Left ventricle myocardium inferior (tissue), 1 donor: ENCODE measurements at places on chromosomes 6 and 20. TPM values are rescaled to one million over a fixed set of nuclear protein-coding genes. Genes with fewer than 3 reads are reported as not detected.
A peak's percentile ranks its signal among the peaks of the same experiment; 100 is the strongest.

GRCh38 chr20:17158701-17159100 is 68.1 kb upstream of the PCSK2 start:
- no peak for DNase-seq

DNA sequence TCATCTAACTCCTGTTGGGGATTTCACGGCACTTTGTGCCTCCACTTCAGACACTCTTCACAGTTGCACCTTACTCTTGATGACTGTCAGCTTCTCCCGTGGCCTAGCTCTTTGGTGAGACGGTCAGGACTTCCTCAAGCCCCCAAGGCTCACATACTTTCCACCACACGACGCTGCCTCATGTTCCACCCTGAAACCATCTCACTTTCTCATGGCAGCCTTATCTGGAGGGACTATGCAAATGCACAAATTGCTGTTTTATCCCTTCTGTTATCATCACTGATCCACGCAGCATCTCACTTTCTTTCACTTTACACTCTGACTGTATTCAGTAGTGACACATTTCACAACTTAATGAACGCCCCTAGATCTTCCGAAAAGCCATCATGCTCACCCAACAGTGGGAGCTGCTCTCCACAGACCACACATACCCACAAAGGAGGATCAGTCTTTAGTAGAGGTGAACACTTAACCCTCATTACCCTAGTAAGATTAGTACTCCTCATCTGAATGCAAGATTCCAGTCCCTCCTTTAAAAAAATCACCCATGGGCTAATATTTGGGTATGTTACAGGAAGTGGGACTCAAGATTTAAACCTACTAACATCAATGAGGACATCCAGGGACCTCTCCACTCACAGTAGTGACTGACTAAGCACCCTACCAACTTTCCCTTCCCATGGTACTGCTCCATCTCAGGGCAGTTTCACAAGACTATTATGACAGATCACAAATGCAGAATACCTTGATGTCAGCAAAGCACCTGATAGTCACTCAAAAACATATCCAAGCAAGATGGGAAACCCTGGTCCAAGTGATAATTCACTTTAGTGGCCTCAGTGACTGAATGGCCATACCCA is 35.4 kb downstream of the FYN start:
- no peak for DNase-seq

GRCh38 chr6:17817763-17818162 is 111.0 kb upstream of the NUP153 start:
- DNase-seq = no peak

DNA sequence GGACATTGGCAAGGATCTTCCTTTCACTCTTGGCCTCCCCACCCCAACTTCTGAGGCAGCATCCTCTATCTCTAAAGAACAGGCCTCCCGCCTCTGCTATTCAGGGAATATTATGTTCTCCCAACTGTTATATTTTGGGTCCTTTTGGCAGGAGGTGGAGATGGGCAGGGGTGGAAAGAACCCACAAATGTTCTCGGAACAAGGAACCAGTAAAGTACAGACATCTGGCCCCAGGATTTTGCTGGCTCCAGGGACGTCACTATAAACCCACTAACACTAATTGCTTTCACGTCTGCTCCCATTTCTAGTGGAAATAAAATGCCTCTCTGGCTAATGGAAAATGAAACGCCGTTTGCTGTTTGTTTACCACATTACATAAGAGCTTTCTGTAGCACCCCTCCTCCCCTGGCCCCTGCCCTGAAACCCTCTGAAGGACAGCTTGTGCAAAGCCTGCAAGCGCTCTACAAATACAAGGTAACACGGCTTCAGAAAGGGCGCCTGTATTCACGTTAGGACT is 77.7 kb upstream of the TBC1D7 start:
- DNase-seq = no peak

- no peak for DNase-seq
These were observed 719.4 kb downstream of the EPM2A start for GRCh38 chr6:145015739-145016558.

DNA sequence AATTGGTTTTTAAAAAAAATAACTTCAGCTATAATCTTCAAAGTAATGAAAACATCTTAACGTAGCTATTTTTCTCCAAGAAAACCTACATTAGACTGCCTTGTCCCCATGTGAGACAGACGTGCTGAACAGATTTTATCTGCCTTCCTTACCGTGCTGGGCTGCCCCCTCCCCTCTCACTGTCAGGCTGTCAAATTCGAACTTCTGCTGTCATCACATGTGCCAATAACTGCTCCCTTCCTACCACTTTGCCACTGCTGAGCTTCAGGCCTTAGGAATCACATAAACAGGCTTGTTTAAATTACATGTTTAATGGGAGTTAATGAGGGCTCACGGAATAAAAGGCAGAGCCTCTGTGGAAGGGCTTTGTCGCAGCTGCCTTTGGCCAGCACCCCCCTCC is 77.0 kb upstream of the NHSL1 start:
- no peak for DNase-seq

DNA sequence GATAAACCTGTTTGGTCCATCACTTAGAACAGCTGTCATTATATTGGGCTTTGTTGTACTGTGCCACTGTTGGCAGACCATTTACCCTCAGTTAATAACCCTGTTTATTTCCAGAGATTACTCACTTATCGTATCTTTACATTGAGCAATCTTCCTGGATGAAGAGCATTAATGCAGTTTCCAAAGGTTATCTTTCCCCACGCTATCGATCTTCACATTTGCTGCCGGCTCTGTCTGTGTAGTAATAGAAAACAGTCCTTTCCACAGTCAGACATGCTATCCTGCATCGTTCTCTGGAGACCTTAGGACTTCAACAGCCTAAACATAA is 27.4 kb downstream of the GHRH start:
- DNase-seq = no peak

GRCh38 chr6:158815907-158816306 is 3.3 kb downstream of the EZR start:
- no peak for DNase-seq

GRCh38 chr6:18306977-18307376 is 42.6 kb upstream of the DEK start:
- DNase-seq = no peak

DNA sequence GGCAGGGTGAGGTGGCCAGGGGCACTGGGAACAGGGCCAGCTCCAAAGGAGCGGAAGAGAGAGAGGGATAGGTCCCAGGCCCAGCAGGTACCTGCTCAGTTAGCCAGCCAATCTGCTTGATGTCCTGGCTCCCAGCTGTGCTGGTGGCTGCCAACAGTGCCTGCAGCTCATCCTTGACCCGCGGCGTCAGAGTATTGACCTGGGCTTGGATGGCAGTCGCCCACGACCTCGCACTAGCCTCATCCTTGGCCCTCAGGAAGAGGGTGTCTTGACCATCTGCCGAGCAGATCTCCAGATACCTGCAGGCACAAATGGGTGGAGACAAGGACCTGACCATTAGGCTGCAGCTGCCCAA is 11.1 kb upstream of the CDK5RAP1 start:
- DNase-seq = no peak

DNA sequence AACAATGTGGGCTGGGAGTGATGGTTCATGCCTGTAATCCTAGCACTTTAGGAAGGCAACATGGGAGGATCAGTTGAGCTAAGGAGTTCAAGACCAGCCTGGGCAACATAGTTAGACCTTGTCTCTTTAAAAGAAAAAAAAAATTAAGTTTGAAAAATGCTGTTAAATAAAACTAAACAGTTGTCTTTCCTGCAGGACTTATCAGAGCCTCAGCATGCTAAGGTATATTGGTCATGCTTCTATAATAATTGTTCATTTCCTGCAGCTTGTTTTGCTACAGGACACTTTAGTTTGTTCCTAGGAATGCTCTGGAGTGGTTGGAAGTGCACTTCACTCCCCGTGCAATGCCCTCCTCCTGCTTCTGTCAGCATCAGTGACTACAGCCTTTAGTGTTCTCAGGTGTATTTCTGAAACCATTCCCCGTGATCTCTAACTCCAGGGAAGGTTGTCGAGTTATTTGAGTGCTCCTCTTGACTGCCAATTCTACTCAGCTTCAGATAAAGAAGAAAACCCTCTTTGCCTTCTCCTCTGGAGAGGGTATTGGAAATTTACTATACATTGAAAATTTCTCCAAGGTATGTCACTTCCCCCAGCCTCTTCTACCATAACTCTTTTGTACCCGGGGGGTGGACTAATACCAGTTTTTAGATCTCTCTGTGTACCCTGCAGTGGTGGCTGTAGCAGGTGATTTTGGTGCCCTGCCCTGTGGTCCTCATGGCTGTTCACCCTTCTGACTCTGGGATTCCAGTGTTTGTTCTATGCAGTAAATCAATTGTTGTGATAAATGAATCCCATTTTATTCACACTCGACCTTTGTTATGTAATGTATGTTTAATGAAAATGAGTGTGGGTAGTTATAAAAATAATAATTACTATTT is 33.8 kb downstream of the NHLRC1 start:
- DNase-seq = no peak

GRCh38 chr20:38032585-38033329 is 499 bp downstream of the TTI1 start:
- DNase-seq = no peak

DNA sequence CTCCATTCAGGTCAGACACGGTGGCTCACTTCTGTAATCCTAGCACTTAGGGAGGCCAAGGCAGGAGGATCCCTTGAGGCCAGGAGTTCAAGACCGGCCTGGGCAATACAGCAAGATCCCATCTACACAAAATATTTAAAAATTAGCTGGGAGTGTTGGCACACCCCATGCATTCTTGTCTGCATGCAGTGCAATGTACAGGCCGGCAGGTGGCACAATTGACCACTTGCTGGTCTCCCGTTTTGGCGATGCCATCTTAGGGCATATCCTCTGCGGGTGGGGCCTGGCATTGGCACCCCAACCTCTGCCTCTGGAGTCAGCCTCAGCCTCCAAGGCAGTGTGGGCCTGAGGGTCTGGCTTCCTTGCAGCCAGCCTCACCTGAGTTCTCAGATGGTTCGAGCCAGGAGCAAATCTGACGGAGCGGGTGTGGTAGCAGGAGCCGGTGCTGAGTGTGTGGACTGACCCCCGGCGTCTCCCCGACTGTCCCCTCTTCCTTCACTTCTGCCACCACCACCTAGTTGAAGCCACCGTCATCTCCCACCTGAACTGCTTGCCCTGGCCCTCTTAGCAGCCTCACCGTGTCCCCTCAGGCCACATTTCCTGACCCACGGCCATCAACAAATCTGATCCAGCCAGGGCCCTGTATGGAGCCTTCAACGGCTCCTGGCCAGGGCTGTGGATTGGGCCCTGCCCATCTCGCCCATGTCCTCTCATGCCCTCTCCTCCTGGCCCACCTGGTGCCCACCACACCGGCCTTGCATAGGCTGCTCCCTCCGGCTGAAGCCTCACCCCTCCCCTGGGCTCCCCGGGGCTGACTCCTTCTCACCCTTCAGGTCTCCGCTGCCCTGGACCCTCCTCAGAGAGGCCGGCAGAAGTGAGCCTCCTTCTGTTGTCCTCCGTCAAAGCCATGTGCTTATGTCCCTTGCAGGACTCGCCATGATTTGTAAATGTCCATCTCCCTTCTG is 44.0 kb downstream of the EFCAB8 start:
- DNase-seq = peak; percentile 32

GRCh38 chr20:25258476-25258805 is 10.6 kb downstream of the PYGB start:
- no peak for DNase-seq

DNA sequence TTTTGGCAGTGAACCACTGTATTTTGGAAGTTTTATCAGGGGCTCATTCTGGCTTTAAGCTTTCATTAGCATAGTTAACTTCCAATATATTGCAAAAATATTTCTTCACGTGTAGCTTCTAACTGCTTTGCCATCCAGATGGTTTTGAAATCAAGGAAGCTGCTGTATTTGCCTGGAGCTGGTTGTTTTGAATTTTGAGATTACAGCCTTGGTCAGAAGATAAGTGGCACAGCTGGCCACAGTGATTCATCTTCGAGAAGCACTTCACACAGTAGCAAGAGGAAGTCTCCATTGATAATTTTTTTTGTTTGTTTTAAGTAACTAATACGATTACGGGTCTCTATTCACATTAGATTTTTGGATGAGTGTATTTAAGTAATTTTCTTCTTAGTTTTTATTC is 3.8 kb downstream of the APCDD1L start:
- no peak for DNase-seq

DNA sequence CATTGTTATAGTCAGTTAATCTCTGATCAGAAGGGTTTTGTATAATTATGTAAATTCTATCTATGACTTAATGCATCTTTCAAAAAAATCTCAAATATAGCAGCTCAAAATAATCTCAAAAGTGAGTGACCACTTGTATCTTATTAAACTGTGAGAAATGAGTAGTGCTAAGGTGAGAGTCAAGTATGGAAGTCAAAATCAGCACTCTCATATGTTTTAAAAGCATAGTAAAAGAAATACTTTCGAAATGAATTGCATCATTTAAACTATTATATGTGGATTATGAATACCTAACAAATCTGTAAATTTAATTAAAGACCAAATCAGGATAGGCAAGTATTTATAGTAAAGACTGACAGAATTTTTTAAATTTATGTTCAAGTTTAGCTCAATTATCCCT is 645.6 kb downstream of the PHF3 start:
- DNase-seq = no peak

- DNase-seq = no peak
These were observed 72.7 kb downstream of the KHDC1L start for GRCh38 chr6:73152556-73152955.

GRCh38 chr6:150243620-150244314 is 100.9 kb downstream of the PPP1R14C start:
- DNase-seq = no peak

DNA sequence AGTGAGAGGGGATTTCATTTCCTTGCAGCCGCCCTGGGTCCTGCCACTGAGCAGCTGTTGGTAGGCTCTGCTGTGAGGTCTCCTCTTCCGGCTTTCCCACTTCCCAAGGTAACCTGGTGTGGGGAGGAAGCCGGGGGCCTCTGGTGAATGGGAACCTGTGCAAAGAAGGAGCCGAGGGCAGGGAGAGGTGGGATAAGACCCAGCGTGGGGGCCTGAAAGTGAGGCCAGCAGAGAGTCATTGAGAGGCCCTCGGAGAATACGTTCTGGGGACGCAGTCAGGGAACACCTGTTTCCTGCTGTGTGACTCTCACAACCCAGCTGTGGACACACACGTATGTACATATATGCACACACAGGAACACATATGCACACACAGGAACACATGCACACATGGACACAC is 100.7 kb downstream of the CDH26 start:
- DNase-seq = no peak

GRCh38 chr6:19028201-19028600 is 641.1 kb downstream of the RNF144B start:
- DNase-seq = no peak

GRCh38 chr6:55941702-55942101 is 66.3 kb upstream of the BMP5 start:
- DNase-seq = no peak

The SNPH gene
- total RNA-seq = 11.2 TPM

The AFG1L gene
- 13.3 TPM for total RNA-seq

The TCF15 gene
- total RNA-seq = 11.1 TPM

The NPEPL1 gene
- 33.6 TPM for total RNA-seq

The PPT2 gene
- total RNA-seq = 23.4 TPM

The GNAS-AS1 gene
- total RNA-seq = 0.25 TPM

The REPS1 gene
- 30.6 TPM for total RNA-seq

The TFEB gene
- total RNA-seq = 39.9 TPM

The POPDC3 gene
- 56.9 TPM for total RNA-seq

The ZNF335 gene
- total RNA-seq = 8.1 TPM
